ENCODE measurements at places on chromosomes 16 and 17. TPM values are rescaled to one million over a fixed set of nuclear protein-coding genes. Genes with fewer than 3 reads are reported as not detected.

CCL7 gene
- total RNA-seq: 0.53 TPM

TMEM235 gene
- not detected for total RNA-seq

NDUFB10 gene
- total RNA-seq: 113 TPM

LLGL2 gene
- 4.0 TPM for total RNA-seq

OTOP2 gene
- total RNA-seq: not detected

ATP2A1 gene
- 0.36 TPM for total RNA-seq

GCGR gene
- not detected for total RNA-seq

C17orf113 gene
- total RNA-seq: 0.07 TPM

KRT23 gene
- not detected for total RNA-seq

NECAB2 gene
- 0.13 TPM for total RNA-seq

SPATA22 gene
- total RNA-seq: 0.65 TPM
